GM04503 (cell line): ENCODE measurements at places on chromosomes 16 and 17.

- DNase-seq = no peak
Measured at GRCh38 chr16:2737238-2737605, 15.2 kb upstream of the SRRM2 start.

GRCh38 chr17:77571155-77571981 is 387.1 kb upstream of the TNRC6C start:
- no peak for DNase-seq

DNA sequence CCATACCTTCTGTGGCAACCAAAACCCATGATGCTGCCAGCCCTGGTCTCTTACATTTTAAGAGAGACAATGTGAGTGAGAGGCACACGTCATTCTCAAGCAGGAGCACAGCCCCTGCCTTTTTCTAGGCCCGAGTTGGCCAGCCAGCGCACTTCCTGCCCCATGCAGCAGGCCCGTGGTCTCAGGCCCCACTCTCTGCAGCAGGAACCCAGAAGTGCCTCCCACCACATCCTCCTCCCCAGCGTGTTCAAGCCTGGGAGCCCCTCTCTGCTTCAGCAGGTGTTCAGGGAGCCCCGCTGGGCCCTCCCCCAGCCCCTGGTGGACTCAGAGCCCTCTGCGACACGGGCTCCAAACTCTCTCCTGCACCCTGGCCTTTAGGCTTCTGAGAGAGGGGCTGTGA is 30.5 kb downstream of the ITGAE start:
- DNase-seq = no peak

- DNase-seq = no peak
Measured at GRCh38 chr16:72876981-72877373, 171.0 kb downstream of the ZFHX3 start.

GRCh38 chr16:15835136-15835878 is 21.5 kb downstream of the MYH11 start:
- no peak for DNase-seq

GRCh38 chr17:53088481-53088880 is 734.2 kb upstream of the KIF2B start:
- no peak for DNase-seq

GRCh38 chr16:57628783-57629293 is 408 bp downstream of the ADGRG1 start:
- no peak for DNase-seq

DNA sequence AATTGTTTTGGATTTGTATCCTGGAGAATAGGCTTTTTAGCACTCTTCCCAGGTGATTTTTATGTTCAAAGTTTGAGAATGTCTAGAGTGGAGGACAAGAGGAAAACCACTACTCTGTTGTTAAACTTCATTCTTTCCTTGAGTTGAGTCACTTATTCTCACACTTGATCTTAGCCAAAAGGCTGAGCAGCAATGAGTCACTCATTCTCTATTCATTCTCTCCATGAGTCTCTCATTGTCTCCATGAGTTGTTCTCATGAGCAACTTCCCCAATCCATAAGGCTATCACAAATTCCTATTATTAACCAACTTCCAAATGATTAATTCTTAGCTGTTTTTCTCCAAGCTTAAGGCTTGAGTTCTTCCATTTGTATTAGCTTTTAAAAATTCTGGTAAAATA is 1393.3 kb downstream of the CDH8 start:
- DNase-seq = no peak

DNA sequence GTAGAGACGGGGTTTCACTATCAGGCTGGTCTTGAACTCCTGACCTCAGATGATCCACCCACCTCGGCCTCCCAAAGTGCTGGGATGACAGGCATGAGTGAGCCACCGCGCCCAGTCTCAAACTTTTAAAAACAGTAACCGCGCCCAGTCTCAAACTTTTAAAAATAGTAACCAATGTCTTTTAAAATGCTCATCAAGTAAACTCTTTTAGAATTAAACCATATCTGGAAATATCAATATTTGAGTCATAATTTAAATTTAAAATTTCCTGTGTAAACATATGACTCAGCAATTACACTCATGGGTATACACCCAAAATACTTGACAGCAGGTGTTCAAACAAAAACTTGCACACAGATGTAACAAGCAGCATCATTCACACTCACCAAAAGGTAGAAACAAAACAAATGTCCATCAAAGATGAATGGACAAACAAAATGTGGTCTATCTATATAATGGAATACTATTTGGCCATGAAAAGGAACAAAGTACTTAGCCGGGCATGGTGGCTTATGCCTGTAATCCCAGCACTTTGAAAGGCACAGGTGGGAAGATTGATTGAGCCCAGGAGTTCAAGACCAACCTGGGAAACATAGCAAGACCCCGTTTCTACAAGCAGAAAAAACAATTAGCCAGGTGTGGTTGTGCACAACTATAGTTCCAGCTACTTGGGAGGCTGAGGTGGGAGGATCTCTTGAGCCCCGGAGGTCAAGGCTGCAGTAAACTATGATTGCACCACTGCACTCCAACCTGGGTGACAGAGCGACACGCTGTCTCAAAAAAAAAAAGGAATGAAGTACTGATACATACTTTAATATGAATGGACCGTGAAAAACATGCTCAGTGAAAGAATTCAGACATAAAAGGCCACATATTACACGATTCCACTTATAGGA is 20.2 kb downstream of the ENPP7 start:
- no peak for DNase-seq

DNA sequence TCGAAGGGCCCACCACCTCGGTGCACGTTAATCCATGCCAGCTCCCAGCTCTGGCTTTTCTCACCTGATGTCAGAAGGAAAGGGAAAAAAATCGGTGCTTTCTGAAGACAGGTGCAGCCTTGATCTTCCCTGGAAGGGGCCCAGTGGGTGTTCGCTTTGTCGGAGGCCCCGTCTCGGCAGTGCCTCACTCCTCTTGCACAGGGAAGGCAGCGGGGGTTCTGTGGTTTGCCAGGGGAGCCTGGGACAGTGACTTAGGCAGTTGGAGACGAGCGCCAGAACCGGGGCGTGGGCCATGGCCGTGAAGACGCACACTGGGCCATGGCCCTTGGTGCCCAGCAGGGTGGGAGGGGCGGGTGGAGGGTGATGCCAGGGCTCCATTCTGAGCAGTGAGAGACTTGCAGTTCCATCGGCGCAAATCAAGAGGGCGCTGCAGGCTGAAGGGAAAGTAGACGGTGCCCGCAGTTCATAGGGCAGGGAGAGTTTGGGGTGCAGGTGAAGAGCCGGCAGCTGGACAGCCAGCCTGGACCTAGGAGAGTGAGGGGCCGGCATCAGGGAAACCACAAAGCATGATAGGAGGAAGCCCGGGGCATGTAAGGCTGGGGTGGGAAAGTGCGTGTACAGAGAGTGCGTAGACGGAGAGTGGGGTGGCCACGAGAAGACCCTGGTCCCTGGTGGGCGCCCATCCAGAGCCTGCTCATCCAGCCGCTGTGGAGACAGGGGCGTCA is 101.3 kb upstream of the CHMP6 start:
- DNase-seq = no peak

DNA sequence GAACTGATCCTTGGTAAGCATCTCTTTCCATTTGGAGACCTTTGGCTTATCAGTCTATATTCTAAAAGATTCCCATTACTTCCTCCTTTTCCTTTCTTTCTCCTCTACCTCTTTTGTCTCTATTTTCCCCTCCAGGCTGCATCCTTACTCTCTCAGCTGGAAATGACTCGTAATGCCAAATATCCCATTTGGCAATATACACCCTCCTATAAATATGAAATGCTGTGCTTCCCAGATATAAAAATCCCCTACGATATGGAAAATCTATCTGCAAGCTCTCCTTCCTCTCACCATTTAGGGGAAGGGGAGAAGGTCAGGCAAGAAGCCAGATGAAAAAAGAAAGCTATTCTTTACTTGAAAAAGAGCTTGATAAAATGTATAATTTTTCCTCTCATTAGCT is 39.9 kb downstream of the XPO6 start:
- no peak for DNase-seq

- DNase-seq = no peak
Measured at GRCh38 chr16:17219991-17220390, 250.8 kb downstream of the XYLT1 start.

- peak; percentile 59 for DNase-seq
Measured at GRCh38 chr16:69073181-69073702, 32.2 kb upstream of the HAS3 start.

DNA sequence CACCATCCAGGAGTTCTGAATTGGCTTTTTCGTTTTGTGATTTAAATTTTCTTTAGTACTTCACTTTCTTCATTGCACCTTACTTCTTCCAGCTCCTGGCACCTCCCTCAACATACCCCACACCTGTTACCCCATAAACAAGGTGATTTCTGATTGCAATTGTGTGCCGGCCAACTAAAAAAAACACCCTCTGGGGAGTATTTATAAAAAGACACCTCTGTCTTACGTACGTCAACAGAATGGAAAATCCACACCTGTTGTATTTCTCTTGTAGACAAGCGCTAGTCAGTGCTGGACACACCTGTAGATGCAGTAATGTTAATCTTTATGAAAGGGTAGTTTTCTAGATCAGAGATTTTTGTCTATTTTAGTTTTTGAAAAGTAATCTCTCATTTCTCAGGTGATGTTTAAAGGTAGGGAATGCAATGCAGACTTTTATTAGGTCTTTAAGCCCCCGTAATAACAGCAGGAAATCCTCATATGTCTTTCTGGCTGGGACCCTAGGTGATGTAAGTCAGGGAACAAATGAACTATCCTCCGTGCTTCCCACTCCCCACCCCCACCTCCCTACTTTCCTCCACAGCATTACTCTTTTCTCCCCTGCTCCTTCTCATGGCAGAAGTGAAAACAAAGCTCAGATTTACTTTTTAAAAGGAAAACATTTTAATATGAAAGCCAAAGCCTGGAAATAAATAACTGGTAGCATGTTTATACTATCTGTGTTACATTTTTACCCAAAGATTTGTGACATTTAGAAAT is 4.2 kb downstream of the MSI2 start:
- no peak for DNase-seq

DNA sequence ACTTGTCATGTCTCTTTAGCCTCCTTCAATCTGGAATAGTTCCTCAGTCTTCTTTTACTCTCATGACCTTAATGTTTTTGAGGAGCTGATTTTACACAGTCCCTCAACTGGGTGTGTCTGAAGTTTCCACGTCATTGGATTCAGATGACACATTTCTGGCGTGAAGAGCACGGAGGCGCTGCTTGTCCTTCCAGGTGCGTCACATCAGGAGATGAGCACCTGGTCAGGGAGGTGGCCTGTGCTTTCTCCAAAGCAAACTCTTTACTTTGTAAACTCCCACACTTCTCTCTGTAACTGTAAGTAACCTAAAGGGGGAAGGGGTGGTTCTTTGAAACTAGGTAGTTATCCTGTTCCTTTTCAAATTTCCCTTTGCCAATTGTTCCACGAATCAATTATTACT is 52.5 kb upstream of the MNT start:
- DNase-seq = no peak

DNA sequence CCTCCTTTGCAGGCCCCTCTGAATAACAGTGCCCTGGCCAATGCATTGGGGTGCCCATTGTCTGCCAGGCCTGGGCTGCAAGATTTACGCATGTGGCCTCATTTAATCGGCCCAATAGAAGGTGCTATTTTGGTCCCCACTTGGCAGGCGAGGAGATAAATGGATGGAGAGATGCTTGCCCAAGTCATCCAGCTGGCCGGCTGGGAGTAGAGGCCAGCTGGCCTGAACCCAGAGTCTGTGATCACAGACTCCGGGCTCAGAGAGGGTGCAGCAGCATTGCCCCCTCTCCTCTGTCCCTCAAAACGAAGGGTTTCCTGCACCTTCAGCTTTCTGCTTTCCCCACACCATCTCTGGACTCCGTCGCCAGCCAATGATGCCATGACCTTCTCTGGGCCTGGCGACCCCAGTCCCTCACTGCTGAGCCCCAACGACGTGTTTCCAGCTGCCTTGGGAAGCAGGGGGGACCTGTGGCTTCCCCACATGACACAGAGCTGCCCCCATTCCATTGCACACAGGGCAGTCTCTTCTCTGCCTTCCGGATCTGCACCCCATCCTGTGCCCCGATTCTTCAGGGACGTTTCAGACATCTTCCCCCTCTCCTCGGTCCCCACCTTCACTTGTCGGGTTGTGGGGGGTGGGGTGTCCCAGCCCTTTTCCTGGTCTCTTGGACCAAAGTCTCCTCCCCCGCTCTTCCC is 3.5 kb upstream of the ADGRG1 start:
- DNase-seq = no peak

- DNase-seq = no peak
Measured at GRCh38 chr17:80615376-80615775, 70.7 kb downstream of the RPTOR start.

DNA sequence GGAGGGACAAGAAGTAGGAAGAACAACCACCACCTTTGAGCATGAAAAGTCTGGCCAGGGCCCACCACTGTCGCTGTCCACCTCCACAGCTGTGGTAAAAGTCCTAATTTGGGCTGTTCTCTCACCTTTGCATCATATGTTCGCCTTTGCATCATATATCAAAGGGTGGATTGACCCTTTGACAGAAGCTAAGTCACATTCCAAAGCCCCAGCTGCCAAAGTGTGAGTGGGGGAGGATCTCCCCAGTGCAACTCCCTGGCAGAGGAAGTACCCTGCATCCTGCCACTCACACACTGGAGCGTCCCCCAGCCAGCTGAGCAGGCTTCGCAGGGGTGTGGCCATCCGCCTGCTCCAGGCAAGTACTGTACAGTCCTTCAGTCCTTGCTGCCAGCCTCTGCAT is 12.7 kb upstream of the SPECC1 start:
- DNase-seq = no peak

DNA sequence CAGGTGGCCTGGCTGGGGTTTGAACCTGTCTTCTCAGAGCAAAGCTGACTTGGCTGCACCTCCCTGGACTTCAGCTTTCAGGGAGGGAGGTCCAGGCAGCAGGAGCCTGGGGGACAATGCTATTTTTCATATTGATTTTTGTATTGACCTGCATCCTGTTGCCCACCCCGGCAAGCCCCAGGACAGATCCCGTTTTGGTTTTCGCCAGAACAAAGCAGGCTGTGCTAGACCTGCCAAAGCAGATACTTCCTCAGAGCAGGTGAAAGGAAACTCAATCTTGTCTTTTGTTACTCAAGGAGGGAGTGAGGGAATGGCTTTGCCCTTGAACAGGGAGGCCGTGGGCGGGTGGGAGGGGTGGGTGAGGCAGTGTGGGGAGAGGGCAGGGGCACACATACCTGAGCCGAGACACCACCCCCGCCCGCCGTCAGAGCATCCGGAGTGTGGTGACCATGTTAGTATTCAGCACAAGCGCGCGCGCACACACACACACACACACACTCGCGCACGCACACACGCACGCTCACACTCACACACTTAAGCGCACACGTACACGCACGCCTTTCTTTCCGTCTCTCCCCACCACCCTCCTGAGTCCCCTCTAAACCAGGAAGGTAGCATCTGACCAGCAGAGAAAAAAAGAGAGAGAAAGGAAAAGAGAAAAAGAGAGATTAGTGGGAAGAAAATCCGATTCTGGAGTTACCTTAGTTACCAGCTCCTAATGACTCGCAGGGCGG is 59.5 kb downstream of the RAI1 start:
- DNase-seq = no peak
